Heart left ventricle (tissue), 16 donors: ENCODE measurements at places on chromosomes 3 and 15. TPM values are rescaled to one million over a fixed set of nuclear protein-coding genes. Genes with fewer than 3 reads are reported as not detected.

DNA sequence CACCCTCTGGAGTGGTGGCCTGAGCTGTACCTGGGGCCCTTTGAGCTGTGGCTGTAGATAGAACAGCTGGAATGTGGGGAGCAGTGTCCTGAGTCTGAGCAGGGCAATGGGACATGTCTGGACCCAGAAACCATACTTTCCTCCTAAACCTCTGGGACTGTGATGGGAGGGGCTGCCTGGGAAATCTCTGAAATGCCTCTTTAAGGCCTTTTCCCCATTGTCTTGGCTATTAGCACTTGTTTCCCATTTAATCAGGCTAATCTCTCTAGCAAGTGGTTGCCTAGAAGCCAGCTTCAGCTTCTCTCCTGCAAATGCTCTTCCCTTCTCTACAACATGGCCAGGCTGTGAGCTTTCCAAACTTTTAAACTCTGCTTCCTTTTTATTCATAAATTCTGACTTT lies 58.5 kb upstream of the SPATA16 start:
- H3K27ac ChIP-seq, result no peak overlapping the region
- no peak for DNase-seq
- no peaks in the 10 kb centered on the region for H3K36me3 ChIP-seq
- H3K4me1 ChIP-seq, result no peaks in the 10 kb centered on the region
- H3K4me3 ChIP-seq, result no peak overlapping the region
- H3K27me3 ChIP-seq, result no peaks in the 10 kb centered on the region

DNA sequence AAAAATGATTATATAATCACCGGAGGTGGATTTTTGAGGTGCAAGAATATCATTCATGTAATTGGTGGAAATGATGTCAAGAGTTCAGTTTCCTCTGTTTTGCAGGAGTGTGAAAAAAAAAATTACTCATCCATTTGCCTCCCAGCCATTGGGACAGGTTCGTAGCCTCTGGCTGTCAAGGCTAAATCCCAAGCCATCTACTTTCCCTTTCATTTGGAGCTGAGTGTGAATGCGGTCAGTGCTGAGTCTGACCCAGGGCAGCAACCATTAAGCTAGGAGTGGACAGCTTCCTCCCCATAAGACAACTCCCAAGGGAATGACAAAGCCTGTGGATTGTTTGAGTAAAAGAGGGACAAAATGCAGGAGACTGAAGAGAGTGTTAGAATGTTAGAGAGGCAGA lies 33.6 kb downstream of the PARP14 start:
- H3K36me3 ChIP-seq, result peaks cover 75% of the 10 kb centered on the region
- peaks cover 6% of the 10 kb centered on the region for H3K4me1 ChIP-seq
- no peaks in the 10 kb centered on the region for H3K27me3 ChIP-seq
- no peak overlapping the region for H3K4me3 ChIP-seq
- no peak for DNase-seq
- no peak overlapping the region for H3K27ac ChIP-seq

DNA sequence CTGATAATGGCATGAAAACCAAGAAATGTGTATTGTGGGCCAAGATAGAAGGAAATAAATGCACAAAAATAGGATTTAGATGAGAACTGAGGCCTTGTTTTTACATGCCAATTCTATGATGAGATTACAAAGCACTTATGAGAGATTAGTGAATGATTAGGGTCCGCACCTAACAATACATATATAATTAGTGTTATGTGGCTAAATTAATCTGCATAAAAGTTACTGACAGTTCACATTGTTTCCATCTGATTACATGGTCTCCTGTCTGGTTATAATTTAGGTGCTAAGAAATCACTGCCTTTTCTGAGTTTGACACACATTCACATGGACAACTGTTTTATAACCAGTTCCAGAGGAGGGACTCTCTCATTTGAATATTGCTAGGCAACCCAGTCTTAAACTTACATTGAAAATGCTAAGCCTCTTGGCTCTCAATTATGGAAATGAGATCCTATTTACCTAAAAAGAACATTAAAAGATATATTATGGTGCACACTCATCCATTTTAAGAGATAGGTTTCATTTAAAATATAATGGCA lies 117.0 kb upstream of the ARL6 start:
- no peak overlapping the region for H3K27ac ChIP-seq
- DNase-seq, result no peak
- H3K4me1 ChIP-seq, result no peaks in the 10 kb centered on the region

DNA sequence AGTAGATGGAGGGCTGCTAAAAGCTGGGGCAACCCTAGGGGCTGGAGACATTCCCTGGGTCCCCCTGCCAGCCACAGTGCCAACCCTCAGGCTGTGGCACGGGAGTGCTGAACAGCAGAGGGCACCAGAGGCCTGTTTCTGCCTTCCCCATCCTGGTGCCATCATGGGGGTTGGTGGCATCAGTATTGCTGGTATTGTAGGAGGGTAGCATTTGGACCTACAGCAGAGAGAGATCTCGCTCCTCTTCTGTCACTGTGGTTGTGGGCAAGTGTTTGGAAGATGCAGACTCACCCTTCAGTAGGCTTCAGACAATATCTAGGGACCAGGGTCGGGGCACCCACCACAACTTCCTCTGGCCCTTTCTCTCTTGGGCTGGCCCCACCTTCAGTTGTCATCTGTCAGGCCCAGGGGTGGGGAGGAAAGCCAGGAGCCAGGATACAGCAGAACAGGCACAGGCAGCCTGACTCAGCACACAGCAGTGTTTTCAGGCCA lies 123.5 kb downstream of the RPLP1 start:
- H3K27me3 ChIP-seq, result peaks cover 15% of the 10 kb centered on the region
- H3K4me1 ChIP-seq, result no peaks in the 10 kb centered on the region
- peak; percentile 56 for DNase-seq
- H3K27ac ChIP-seq, result no peak overlapping the region
- H3K4me3 ChIP-seq, result no peak overlapping the region

OR5K2 gene
- total RNA-seq, result not detected
